ENCODE measurements at places on chromosomes 3 and 15.

DNA sequence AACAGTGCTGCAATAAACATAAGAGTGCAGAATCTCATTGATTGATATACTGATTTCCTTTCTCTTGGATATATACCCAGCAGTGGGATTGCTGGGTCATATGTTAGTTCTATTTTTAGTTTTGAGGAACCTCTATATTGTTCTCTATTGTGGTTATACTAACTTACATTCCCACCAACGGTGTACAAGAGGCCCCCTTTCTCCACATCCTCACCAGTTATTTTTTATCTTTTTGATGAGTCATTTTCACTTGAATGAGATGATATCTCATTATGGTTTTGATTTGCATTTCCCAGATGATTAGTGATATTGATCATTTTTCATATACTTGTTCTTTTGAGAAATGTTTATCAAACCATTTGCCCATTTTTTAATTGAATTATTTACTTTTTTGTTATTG, 12.4 kb upstream of the IREB2 start:
- H3K4me1 ChIP-seq = peaks cover 27% of the 10 kb centered on the region
- no peak overlapping the region for H3K4me3 ChIP-seq
- H3K36me3 ChIP-seq = no peaks in the 10 kb centered on the region
- H3K27ac ChIP-seq = no peak overlapping the region
- DNase-seq = peak; percentile 35

- no peaks in the 10 kb centered on the region for H3K27me3 ChIP-seq
- no peak overlapping the region for H3K4me3 ChIP-seq
- no peak for DNase-seq
- no peaks in the 10 kb centered on the region for H3K36me3 ChIP-seq
- H3K27ac ChIP-seq = no peak overlapping the region
These were observed 29.6 kb upstream of the SECISBP2L start for GRCh38 chr15:49075881-49076280.

- no peaks in the 10 kb centered on the region for H3K36me3 ChIP-seq
- peaks cover 10% of the 10 kb centered on the region for H3K27me3 ChIP-seq
- no peak overlapping the region for H3K4me3 ChIP-seq
- H3K27ac ChIP-seq = no peak overlapping the region
- DNase-seq = no peak
These were observed 271.6 kb upstream of the ARRDC4 start for GRCh38 chr15:97688886-97689285.

GRCh38 chr3:57855281-57855680, 99.2 kb downstream of the SLMAP start:
- peaks cover 68% of the 10 kb centered on the region for H3K36me3 ChIP-seq
- no peaks in the 10 kb centered on the region for H3K4me1 ChIP-seq

- DNase-seq = peak; percentile 16
- H3K4me3 ChIP-seq = no peak overlapping the region
- no peaks in the 10 kb centered on the region for H3K4me1 ChIP-seq
- no peaks in the 10 kb centered on the region for H3K27me3 ChIP-seq
- H3K36me3 ChIP-seq = no peaks in the 10 kb centered on the region
These were observed 54.5 kb upstream of the GOLGA6B start for GRCh38 chr15:72599855-72600464.

- peaks cover 49% of the 10 kb centered on the region for H3K36me3 ChIP-seq
- H3K4me3 ChIP-seq = no peak overlapping the region
- H3K27me3 ChIP-seq = no peaks in the 10 kb centered on the region
- peaks cover 26% of the 10 kb centered on the region for H3K4me1 ChIP-seq
- H3K27ac ChIP-seq = no peak overlapping the region
These were observed 3.6 kb downstream of the WHAMM start for GRCh38 chr15:82812994-82813393.

GRCh38 chr3:31356941-31357340, 175.8 kb upstream of the STT3B start:
- peaks cover 2% of the 10 kb centered on the region for H3K36me3 ChIP-seq
- no peak overlapping the region for H3K27ac ChIP-seq
- H3K27me3 ChIP-seq = no peaks in the 10 kb centered on the region
- DNase-seq = peak; percentile 18

- DNase-seq = no peak
- peak overlapping the region; percentile 20 for H3K27ac ChIP-seq
- H3K4me1 ChIP-seq = peaks cover 31% of the 10 kb centered on the region
- no peaks in the 10 kb centered on the region for H3K36me3 ChIP-seq
These were observed 192.2 kb downstream of the FOXP1 start for GRCh38 chr3:71391361-71391760.

GRCh38 chr3:143084856-143085731, 34.5 kb upstream of the CHST2 start:
- no peaks in the 10 kb centered on the region for H3K4me1 ChIP-seq
- no peaks in the 10 kb centered on the region for H3K36me3 ChIP-seq
- H3K4me3 ChIP-seq = no peak overlapping the region
- H3K27ac ChIP-seq = no peak overlapping the region

DNA sequence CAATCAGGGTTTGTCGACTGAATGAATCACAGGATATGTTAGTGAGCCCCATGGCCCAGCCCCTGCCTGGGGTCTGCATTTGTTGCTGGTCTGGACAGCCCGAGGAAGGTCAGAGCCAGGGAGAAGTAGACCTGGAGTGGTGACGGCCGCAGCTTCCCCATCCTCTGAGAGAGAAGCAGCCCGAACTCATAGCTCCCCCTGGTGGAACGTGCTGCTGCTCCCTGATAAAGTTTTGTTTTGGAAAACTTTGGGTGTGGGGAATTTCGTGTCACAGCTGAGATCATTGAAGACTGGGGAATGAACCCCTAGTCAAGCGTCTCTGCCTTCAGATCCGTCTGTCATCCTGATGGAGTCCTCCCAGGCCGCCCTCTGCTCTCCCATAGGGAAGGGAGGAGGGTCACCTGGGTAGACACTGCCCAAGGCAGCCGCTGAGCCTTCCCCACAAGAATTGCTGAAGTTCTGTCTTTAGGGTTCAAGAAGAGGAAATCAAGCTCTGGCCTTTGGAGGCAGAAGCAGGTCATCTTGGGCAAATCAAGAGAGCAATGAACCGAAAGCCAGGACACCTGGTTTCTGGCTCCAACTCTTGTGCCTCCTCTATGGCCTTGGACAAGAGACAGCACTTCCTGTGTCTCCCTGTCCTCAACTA, 60.5 kb downstream of the GLDN start:
- no peaks in the 10 kb centered on the region for H3K4me1 ChIP-seq
- no peak overlapping the region for H3K4me3 ChIP-seq
- no peak overlapping the region for H3K27ac ChIP-seq

DNA sequence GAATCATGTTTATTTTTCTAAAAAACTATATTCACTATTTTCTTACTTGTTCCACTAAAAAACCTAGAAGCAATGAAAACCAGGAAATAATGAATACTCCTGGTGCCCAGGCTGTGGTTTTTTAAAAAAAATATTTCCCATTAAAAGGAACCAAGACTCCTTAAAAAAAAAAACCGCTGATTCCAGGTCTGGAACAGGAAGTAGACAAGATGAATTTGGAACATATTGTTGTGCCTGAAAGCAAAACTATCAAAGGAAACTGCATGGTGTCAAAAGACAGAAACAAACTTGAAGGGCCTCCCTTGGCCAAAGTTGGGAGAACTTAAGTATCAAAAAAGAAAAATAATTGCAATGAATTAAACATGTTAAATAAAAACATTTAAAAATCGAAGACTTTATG, 245.3 kb upstream of the P2RY1 start:
- H3K27ac ChIP-seq = no peak overlapping the region
- no peaks in the 10 kb centered on the region for H3K36me3 ChIP-seq
- peaks cover 20% of the 10 kb centered on the region for H3K27me3 ChIP-seq
- no peak for DNase-seq
- no peak overlapping the region for H3K4me3 ChIP-seq

GRCh38 chr3:71629711-71630110, 46.2 kb upstream of the FOXP1 start:
- no peaks in the 10 kb centered on the region for H3K36me3 ChIP-seq
- no peak overlapping the region for H3K27ac ChIP-seq
- no peak for DNase-seq
- H3K4me3 ChIP-seq = no peak overlapping the region

GRCh38 chr3:86934851-86935250, 56.1 kb downstream of the VGLL3 start:
- H3K27me3 ChIP-seq = no peaks in the 10 kb centered on the region
- H3K36me3 ChIP-seq = no peaks in the 10 kb centered on the region
- H3K4me1 ChIP-seq = no peaks in the 10 kb centered on the region
- H3K4me3 ChIP-seq = no peak overlapping the region
- no peak overlapping the region for H3K27ac ChIP-seq
- no peak for DNase-seq

GRCh38 chr3:144384241-144384979, 412.8 kb downstream of the DIPK2A start:
- H3K4me1 ChIP-seq = no peaks in the 10 kb centered on the region
- no peak overlapping the region for H3K4me3 ChIP-seq
- H3K36me3 ChIP-seq = no peaks in the 10 kb centered on the region
- DNase-seq = no peak

DNA sequence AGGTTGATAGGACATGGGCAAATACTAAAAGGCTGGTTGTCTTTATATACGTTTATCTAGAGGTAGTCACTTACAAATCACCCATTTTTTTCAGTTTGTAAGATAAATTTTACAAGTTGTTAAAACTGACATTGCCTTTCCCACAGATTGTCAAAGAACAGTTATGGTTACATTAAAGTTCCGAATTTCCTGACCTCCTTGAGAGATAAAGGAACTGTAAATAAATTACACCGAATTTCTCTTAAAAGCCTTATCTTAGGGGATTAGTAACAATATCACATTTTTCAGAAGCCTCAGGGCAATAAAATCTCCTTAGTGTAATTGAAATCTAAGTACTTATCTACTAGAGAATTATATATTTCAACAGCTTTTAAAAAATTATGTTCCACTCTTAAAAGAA, 49.5 kb downstream of the ZPLD1 start:
- DNase-seq = no peak
- no peaks in the 10 kb centered on the region for H3K27me3 ChIP-seq
- H3K36me3 ChIP-seq = no peaks in the 10 kb centered on the region
- H3K4me1 ChIP-seq = no peaks in the 10 kb centered on the region
- no peak overlapping the region for H3K27ac ChIP-seq

DNA sequence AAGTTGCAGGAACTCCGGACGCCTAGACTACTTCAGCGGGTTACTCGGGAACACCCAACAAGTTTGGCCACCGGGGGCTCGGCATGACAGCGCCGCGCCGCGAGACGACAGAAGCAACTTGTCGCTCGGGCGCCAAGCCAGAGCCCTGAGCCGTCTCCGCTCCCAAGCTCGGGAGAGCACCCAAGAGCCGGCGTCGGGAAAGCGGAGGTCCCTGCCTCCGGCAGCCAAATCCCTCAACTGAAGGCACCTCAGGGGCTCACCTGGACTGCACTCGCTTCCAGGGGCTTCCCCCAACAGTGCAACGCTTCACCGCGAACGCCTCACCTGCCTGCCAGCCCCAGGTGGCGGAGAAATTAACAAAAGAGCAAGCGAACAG, 640 bp downstream of the MB21D2 start:
- peaks cover 32% of the 10 kb centered on the region for H3K27me3 ChIP-seq
- H3K27ac ChIP-seq = no peak overlapping the region
- no peaks in the 10 kb centered on the region for H3K4me1 ChIP-seq
- no peak overlapping the region for H3K4me3 ChIP-seq
- H3K36me3 ChIP-seq = no peaks in the 10 kb centered on the region

DNA sequence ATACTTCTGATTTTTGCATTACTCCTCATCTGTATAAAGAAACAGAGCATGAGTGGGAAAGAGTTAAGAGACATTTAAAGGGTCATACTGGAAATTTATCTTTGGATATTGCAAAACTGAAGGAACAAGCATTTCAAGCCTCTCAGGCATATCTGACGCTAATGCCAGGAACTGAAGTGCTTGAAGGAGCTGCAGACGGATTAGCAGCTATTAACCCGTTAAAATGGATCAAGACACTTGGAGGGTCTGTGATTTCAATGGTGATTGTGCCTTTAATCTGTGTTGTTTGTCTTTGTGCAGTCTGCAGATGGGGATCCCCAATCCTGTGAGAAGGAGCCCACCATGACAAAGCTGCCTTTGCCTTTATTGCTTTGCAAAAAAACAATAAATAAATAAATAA, 202.5 kb upstream of the UBE3A start:
- no peaks in the 10 kb centered on the region for H3K27me3 ChIP-seq
- no peak overlapping the region for H3K4me3 ChIP-seq
- H3K27ac ChIP-seq = no peak overlapping the region

Measured in DND-41 (cell line).